Fibroblast of mammary gland (primary cell): ENCODE measurements at places on chromosomes 3 and 15.

DNA sequence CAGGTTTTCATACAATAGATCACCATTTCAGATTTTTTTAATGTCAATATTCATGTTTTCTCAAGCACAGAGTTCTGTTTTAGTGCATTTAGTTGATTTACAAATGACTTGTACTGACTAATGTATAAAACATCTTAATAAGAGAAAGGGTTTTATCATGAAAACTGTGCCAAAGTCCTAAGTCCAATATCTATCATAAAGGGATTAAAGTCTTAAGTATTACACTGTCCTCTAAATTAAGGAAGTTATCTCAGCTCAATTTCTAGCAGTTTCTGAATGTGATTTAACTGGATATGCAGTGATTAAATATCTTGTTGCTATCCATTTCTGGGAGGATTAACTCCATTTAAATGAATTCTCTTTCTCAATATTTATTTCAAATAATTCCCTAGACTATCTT, 381.1 kb upstream of the CNTN4 start:
- DNase-seq = no peak

- no peak for DNase-seq
Measured at GRCh38 chr3:115862099-115862498, 238.8 kb downstream of the GAP43 start.

GRCh38 chr3:168155303-168155702, 59.6 kb upstream of the GOLIM4 start:
- no peak for DNase-seq

DNA sequence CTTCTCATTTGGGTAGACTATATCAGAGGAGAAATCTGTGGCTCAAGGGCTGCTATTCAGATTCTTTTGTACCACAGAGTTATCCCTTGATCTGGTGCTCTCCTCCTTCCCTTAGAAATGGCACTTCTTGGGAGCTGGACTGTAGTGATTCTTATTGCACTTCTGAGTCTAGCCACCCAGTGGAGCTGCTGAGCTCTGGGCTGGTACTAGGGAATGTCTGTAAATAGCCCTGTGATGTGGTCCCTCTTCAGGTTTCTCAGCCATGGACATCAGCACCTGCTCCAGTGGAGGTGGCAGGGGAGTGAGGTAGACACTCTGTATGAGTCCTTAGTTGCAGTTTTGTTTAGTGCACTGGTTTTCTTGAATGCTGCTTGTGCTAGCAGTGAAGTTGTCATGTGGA, 1292.6 kb downstream of the SI start:
- no peak for DNase-seq

DNA sequence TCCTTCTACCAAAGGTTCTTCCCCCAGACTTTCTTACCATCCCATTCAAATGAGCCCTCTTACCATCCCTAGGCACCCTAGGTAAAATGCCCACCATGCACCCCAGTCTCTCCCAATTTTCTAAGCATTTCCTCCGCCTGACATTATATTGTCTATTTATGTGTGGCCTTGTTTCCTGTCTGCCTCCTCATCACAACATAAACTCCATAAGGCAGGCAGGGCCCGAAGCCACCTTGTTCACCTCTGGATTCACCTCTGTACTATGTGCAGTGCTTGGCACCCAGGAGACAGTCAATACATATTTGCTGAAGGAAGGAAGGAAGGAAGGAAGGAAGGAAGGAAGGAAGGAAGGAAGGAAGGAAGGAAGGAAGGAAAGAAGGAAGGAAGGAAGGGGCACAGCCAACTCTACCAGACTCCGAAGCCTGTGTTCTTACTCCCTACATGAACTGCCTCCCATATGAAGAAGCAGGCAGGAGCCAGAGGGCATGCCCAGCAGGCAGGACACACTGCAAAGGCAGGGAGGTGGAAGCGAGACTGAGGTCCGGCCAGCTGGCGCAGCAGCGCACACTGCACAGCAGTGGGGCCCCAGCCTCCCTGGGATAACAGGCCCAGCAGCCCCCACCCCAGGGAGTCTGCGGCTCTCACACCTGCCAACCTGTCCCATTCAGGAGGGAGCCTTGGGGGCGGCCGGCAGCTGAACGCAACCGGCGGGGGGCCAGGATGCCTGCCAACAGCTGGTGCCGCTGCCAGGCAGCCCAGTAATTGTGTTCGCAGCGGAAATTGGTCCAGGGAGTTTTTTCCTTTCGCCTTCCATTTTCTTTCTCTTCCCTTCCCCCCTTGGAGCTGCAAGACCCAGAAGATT, 106.0 kb upstream of the LINGO1 start:
- no peak for DNase-seq

DNA sequence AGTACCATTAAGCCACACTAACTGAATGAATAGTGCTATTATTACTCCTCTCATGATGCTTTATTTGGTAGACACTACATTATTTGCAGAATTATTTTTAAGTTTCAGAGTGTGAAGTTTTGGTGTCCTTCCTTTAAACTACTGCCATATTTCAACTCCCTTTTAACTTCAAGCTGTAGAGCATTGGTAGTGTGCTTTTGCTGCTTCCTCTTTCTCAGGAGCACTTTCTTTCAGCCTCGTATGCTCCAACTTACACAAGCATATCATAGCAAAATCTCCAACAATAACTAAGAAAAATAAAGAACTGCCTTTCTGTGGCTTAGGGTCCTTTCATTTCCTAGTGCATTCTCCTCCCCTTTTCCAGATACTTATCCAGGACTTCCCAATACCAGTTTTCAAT, 476.4 kb upstream of the AGTR1 start:
- no peak for DNase-seq

DNA sequence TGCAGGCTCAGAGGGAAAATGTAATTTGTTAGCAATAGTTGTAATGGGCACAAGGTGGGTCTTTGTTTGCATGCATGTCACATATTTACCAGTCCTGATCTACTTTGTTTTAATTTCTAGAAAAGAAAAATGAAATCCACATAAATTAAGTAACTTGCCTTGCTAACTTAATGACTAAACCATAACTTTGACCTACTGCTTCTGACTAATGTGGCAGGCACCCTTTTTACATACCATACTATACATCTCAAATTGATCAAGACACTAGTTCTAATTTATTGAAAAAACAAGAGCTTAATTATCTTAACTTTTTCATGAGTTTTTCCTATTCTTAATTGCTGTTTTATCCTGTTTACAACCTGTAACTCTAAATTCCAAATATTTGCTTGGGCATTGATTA, 93.2 kb downstream of the ATP11B start:
- DNase-seq = peak; percentile 41

- peak; percentile 86 for DNase-seq
Measured at GRCh38 chr3:142501004-142501926, 53.4 kb upstream of the XRN1 start.

GRCh38 chr3:160403796-160404470, 4.5 kb downstream of the SMC4 start:
- DNase-seq = no peak

DNA sequence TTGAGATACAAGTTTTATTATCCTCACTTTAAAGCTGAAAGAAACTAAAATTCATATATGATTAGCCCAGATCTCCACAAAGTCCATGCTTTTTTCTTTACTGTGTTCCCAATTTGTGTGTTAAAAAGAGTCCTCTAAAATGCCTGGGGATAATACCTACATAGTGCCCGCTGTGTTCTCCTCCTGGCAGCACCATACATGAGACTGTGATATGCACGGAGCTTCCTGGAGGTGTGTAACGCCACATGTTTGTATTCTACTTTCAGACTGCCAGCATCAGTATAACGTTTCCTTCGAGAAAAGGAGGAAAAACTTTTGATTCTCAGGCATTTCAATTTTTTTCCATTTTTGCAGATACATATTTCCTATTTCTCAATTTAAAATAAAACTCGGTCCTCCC, 273.3 kb upstream of the TGFBR2 start:
- no peak for DNase-seq

DNA sequence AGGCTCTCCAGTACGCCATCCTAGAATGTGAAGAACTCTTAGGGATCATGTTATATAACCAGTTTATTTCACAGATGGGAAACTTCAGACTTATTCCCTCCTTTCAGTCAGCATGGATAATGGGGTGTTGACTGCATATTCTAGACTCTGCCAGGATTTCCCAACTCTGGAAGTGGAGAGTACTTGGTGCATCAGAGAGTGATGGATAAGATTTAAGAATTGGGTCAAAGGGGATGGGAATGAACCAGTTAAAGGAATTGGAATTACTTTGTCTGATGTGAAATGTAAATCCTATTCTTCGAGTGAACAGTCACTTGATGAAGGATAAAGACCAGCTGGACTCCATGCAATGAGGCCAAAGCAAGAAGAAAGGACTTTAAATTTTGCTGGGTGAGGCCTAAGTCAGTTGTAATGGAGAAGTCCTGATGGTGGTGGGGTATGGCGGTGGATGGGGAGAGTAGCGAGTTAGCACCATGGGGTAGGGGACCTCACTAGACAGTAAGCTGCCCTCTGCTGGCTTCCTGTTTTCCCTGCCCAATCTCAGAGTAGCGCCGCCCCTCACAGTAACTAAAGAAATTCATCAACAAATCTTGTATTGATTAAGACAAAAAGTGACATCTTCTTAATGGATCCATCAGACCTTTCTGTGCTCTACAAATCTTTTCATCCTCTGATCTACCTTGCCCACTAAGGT, 7.3 kb upstream of the CACNA1D start:
- DNase-seq = no peak

DNA sequence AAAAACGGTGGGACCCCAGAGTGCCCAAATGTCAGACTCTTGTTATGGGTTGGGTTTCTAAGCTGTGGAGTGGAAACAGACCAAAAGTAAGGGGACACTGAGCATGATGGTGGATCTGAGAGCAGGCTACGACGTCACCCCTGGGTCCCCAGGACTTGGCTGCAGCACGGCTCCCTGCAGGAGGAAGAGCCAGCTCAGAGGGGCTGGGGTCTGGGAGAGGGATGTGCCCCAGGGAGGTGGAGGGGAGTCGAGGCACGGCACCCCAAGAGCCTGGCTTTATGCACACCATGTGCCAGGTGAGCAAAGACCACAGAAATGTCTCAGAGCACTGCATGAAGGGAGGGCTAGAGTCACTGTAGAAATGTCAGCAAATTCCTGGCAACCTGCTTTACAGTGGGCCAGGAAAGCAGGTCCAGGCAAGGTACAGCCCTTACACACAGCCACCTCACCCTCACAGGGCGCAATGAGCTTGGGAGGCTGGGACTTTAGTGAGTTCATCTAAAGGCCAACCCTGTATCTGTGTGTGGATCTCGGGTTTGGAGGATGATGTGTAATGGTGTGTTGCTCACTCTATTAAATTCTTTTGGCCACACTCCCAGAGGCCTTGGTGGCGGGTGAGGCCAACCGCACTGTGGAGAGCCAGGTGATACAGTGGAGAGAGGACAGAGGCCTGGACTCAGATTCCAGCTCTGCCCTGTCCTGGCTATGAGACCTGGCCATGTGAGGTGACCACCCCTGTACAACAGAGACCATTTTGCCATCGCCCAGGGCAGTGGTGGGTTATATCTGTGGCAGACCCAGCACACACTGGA, 14.1 kb downstream of the CTSH start:
- DNase-seq = peak; percentile 90

- peak; percentile 33 for DNase-seq
Measured at GRCh38 chr3:113241292-113242095, 30.1 kb downstream of the BOC start.

- DNase-seq = peak; percentile 52
Measured at GRCh38 chr3:49707113-49707480, 12.4 kb downstream of the AMIGO3 start.

DNA sequence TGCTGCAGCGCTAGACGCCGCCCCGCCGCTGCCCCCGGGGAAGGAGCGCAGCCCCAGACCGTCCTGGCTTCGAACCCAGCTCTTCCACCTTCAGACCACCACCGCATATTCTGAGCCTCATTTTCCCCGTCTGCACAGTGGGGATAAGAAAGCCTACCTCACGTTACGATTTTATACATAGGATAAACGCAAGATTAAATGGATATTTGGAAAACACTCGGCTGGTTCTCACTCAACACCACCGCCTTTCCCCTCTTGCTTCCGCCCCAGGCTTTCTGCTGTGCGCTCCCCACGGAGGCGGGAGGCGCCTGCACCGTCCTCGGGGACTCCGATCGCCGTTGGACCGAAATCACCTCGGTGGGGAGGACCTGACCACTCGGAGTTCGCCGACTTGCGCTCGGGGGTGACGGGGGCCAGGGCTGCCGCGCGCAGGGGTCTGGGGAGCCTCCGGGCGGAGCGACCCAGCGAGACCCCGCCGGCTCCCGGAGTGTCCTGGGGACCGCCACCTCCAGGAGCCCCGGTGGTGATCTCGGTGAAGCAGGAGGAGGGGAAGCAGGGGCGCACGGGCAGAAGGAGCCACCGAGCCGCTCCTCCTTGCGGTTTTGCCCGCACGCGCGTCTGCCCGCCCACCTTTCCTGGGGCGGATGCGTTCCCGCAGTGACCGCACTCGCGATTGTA, 4.0 kb downstream of the FBXL22 start:
- DNase-seq = no peak

- DNase-seq = no peak
Measured at GRCh38 chr3:186124592-186124991, 15.7 kb upstream of the ETV5 start.

DNA sequence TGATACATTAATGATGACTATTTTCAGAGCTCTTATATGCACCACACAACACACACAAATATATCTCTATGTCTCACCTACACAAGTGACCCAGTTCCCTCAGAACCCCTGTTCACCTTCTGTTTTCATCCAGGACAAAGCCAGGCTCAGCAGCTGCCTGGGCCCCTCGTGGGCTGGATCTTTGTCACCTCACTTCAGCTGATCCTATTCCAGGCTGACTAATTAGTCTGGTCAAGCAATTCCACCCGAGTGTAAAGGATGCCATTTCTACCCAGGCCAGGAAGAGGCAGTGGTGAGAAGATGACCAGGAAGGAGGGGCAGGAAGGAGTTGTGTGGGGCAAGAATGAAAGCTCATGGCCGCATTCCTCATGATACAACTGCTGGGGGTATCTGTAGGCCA, 62.3 kb downstream of the DHX30 start:
- DNase-seq = no peak

GRCh38 chr3:123750659-123751420, 133.3 kb downstream of the MYLK start:
- DNase-seq = peak; percentile 78

DNA sequence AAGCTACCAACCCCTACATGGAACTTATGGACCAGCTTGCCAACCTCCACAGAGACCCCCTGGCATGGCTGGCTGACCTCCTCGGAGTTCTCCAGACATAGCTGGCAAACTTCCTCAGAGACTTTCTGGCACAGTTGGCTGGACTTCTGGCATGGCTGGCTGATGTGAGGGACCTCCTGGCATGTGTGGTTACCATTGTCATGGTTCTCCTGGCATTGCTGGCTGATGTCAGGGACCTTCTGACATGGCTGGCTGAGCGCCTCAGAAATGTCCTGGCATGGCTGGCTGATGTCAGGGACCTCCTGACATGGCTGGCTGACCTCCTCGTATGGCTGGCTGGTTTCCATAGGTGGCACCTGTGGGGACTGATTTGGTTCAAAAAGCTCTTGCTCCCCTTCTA, 17.5 kb downstream of the MAP1A start:
- DNase-seq = no peak

GRCh38 chr15:78641102-78641748, at the start of gene CHRNB4:
Gene CHRNB4, minus strand, starts transcription at chr15:78641210. Its CDS starts 77 bp downstream, at chr15:78641133.
- DNase-seq = no peak

DNA sequence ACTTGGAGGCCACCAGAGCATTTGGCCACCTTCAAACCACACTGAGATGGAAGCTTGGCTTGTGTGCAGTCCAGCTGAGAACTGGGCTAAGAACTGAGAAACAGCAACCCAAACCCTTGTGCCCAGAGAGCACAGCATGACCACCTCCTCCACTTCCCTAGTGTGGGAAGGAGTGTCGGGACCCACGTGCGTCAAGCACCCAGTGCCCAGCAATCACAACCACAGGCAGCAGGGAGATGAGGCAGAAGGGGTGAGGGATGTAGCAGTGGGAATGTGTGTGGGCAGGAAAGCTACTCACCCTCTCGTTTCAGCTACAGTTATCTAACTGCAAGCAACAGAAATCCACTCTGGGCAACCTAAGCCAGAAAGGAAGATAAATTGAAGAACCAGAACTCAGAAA, 25.0 kb upstream of the RFTN1 start:
- no peak for DNase-seq
